ENCODE measurements at places on chromosomes 2 and 18.

GRCh38 chr2:204065566-204065965, 129.0 kb downstream of the ICOS start:
- DNase-seq: no peak

DNA sequence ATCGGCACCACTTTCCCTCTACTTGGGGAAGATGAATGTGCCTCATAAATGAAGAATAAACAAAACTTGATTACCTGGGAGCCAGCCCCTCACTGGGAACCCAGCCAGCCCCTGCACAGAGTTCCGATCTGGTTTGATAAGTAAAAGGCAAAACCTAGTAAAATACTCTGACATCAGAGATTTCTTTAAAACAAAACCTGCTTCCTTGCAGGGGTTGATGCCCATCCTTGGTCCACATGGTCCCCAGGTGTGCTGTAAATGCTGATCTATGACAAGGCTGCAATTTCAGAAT, 218.8 kb upstream of the APCDD1 start:
- DNase-seq: no peak

DNA sequence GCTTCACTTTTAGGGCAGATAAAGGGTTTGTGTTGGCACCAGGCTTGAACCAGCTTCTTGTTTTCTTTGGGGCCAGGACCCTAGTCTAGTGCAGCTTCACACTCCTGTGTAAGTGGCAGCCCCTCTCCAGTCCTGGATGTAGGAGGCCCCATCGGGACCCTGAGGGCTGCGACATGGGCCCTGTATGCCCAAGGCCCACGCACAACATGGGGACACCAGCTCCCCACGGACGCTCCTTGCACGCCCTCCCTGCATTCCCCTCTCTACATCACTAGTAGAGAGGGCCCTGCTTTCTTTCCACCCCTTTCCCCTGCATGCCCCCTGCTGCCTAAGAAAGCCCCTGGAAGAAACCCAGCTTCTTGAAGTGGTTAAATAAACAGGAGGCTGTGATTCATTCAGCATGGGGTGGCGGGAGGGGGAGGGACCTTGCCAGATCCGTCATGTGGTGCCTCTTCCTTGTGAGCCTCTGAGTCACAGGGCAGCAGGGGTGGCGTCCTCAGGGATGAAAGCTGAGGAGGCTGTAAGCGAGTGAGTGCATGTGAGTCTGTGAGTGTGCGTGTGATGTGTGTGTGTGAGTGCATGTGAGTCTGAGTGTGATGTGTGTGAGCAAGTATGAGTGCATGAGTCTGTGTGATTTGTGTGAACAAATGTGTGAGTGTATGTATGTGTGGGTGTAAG, 42.5 kb downstream of the COPS8 start:
- DNase-seq: no peak

DNA sequence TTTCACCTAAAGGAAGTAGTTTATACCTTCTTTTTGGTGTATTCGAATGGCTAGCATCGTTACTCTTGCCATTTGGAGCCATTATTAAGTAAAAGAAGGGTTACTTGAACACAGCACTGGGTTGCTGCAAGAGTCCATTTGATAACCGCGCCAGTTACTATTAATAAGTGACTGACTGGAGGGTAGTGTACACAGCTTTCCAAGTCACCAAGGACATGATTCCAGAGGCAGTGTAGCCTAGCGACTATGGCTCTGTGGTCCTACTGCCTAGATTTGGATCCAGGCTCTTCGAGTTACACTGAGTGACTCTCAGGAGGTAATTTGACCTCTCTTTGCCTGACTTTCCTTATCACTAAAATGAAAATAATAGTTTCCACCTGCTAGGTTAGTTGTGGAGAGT, 206.8 kb downstream of the MEIS1 start:
- DNase-seq: no peak

- no peak for DNase-seq
Observed at GRCh38 chr2:160974803-160975202, 185.4 kb upstream of the TANK start.

GRCh38 chr2:81513328-81513727, 1208.8 kb upstream of the LRRTM1 start:
- DNase-seq: no peak

DNA sequence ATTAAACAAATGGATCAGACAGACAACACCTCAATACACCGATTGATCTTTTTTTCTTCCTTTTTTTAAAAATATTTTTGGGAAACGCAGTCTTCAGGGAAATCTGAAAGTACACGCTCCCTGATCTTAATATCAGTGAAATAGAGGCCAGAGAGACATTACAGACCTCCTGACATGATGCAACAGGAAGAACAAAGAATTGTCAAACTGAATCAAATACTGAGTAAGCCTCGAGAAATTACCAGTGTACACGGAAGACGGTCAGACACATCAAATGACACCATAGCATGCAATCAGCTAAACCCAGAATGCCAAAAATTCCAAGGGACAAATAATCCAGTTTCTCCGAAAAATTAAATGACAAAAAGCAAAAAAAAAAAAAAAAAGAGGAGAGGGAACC, 80.2 kb upstream of the NFU1 start:
- no peak for DNase-seq

DNA sequence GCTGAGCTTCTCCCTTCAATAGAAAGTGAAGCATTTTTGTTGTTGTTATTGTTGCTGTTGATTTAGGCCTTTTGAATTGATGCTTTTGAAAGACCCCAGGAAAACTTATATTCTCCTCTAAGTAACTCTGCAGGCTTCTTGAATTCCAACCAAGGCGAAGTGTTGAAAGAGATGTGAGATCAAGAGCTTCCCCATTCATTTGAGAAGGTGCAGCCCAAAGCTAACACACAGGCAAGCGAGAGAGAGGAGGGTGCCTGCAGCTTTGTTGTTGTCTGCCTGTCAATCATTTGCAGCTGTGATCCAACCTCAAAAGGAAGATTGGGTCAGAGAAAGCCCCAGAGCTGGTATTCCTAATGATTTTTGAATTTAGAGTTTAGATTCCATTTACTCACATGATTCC, 963.6 kb upstream of the CNTNAP5 start:
- no peak for DNase-seq

DNA sequence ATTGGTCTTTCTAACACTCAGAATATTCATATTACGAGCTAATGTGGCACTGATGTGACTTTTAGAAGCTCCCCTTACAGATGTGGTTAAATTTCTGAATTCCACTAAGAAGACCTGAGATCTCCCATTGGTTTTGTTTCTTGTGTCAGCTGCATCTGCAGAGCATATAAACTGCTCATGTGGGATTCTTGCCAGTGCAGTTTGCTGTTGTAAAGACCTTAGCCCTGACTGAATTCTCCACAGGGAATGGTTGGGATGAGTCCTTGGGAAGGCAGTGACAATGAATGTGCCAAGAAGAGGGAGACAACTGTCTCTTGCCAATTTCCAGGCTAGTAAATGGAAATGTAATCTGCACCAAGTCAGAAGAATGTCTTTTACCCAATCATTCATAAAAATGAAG, 94.1 kb downstream of the PTPRM start:
- no peak for DNase-seq

GRCh38 chr2:110744429-110744828, 12.1 kb downstream of the ACOXL start:
- no peak for DNase-seq

GRCh38 chr2:189232759-189233406, 53.3 kb upstream of the COL5A2 start:
- no peak for DNase-seq

GRCh38 chr2:146874260-146874658, 970.6 kb upstream of the ACVR2A start:
- no peak for DNase-seq

DNA sequence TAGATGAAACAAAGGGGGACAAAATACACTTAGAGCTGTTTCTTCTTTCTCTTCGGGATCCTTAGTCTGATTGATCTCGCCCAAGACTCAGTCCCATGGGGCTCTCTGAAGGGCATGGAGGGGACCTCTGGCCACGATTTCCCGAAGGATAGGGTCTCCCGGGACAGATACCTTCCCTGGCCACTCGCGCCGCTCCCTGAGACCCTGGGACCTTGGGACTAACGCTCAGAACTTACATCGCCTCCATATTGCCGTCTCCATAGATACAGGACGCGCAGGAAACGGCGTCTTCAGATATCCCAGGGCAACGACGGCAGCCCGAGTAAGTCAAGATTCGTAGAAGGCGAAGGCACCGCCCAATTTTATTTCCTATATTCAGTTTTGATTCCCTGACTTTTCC, at the start of gene CFAP65:
Gene CFAP65, minus strand, starts transcription at position 265 of the 400 bp plus-strand sequence. CDS start 2,468 bp downstream, outside the sequence.
- DNase-seq: peak; percentile 32

GRCh38 chr18:41928581-41928980, 26.5 kb upstream of the PIK3C3 start:
- no peak for DNase-seq

- DNase-seq: no peak
Observed at GRCh38 chr2:26276484-26277227, 31.9 kb downstream of the HADHB start.

DNA sequence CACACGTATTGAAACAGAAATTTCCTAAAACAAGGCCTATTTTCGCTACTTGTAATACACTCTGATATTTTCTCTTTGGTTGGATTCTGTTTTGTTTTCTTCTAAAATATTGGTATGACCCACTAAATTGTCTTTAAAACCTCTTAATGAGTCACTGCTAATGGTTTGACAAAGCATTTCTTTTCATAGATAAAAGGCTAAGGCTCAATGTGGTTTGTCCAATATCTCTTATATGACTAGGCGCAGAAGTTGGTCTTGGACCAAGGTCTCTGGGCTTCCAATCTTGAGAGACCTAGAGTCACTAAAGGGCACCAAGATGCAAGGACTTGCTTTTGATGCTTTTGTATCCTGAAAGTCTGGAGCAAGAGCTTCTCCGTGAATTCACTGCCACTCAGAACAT, 498.2 kb upstream of the TCF4 start:
- DNase-seq: no peak

DNA sequence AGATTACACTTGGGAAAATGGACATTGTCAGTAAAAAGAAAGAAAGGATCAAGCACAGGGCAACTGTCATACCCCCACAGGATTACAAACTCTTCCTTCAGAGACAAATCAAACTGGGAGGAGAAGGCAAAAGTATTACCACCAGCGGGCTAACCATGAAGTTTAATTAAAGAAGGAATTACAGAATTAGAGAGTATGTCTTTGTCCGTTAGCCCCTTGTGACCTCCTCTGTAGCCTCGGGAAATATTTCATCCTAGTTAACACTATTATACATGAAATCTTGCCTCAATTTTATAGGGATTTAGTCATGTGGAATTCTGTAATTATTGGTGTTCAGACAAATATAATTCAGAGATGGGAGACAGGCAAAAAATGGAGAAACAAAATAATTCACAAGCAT, 60.7 kb downstream of the PAX3 start:
- DNase-seq: no peak

- DNase-seq: no peak
Observed at GRCh38 chr2:105873721-105874120, 129.0 kb downstream of the NCK2 start.

- DNase-seq: no peak
Observed at GRCh38 chr2:240201866-240202265, 61.4 kb upstream of the OTOS start.
